ENCODE measurements at places on chromosomes 1 and 21.

GRCh38 chr1:117638141-117638540 is 32.3 kb downstream of the TENT5C start:
- DNase-seq = no peak

DNA sequence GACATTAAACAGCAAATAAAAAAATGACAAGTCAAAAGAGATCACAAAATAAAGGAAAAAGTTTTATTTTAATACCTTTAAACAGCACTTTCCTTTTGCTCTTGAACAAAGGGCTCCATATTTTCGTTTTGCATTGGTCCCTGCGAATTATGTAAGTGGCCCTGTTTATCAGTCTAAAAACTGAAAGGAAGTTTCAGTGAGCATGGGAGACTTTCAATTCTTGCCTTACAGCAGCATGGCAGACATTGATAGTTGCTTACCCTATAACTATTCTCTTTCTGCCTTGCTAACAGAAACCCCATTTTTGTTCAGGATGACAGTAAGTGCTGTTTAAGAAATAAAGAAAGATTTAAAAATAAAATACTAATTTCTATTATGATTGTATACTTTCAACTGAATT is 5.2 kb upstream of the SH3GLB1 start:
- DNase-seq = no peak

- no peak for DNase-seq
Observed at GRCh38 chr1:8004113-8004802, 21.9 kb downstream of the ERRFI1 start.

GRCh38 chr1:70552662-70553566 is 141.8 kb downstream of the CTH start:
- DNase-seq = no peak

- no peak for DNase-seq
Observed at GRCh38 chr1:42838482-42839190, 7.8 kb upstream of the ZNF691 start.

- DNase-seq = no peak
Observed at GRCh38 chr1:86765073-86765472, 60.7 kb downstream of the SH3GLB1 start.

DNA sequence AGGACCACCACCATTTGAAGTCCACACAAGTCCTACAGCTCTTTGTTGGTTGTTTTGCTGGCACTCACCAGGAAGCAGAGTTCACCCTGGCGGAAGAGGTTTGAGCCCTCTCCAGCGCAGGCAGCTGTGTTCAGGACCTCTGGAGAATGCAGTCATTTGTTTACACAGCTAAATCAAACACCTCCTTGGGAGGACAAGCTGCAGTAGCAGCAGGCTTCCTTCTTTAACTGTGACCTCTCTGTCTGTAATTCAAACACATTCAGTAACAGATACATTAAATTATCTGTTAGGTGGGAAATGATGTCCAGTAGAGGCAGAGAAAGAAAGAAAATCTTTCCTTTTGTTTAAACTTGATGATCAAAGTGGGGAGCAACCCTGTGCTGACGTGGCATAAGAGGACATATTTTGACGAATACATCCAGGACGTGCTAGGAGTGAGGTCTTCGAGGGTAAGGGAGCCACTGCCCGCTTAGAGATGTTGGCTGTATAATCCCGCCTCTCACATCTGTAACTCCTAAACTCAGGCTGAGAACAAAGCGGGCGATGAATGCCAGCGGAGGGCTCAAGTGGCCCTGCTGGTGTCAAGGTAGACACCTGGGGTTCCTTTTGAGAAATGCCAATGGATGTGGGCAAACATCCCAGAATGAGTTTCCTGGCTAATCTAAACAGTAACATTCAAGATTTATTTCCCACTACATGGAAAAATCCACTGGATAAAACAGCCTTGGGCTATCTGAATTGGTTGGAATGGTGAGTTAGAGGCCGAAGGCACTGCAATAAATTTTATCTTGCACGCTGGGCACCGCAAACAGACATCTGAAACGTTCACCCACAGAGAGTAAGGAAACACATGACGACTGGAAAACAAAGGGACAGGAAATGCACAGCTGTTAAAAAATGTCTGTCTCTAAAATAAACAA is 51.7 kb downstream of the ABCA4 start:
- no peak for DNase-seq

- no peak for DNase-seq
Observed at GRCh38 chr1:204829133-204829825, 41.4 kb upstream of the NFASC start.

GRCh38 chr1:72322910-72323309 is 40.6 kb upstream of the NEGR1 start:
- no peak for DNase-seq

GRCh38 chr1:200221614-200222282 is 188.1 kb downstream of the ZNF281 start:
- DNase-seq = no peak

GRCh38 chr1:208139434-208140045 is 104.6 kb downstream of the PLXNA2 start:
- no peak for DNase-seq

GRCh38 chr1:229159668-229160544 is 111.0 kb upstream of the RAB4A start:
- DNase-seq = no peak

GRCh38 chr1:15120251-15120945 is 33.1 kb upstream of the TMEM51 start:
- no peak for DNase-seq

DNA sequence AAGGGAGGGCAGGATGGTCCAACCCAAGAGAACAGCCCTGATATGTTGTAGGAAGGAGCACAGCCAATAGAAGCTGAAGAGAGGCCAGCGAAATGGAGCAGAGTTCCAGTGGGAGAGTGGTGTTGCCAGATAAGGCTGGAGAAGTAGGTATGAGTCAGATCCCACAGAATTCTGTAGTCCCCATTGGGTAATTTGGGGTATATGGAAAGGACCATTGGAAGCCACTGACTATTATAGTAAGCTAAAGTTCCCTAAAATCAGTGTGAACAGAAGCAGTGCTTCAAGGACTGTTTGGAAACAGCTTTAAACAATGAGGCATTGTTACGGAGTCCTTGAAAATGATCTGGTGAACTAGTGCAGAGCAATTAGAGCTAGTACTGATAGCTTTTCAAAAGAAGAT is 63.0 kb downstream of the DISP1 start:
- DNase-seq = no peak

DNA sequence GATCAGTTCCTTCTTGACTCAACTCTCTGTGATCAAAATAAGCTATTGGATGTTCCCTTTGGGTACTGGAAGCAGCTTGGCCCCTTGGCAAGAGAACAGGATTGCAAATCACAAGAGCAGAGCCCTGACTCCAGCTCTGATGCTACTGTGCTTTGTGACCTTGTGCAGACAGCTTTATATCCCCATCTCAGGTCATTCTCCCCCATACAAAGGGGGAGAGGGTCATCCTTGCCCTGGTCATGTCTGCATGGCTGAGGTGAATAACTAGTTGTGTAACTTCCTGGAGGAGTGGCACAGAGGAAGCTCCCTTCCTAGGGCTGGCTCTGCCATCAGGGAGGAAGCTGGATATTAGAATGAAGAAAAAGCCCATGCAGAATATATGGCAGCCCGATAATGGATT is 142.9 kb downstream of the DHRS3 start:
- no peak for DNase-seq

GRCh38 chr21:14479241-14479786 is 66.8 kb downstream of the SAMSN1 start:
- no peak for DNase-seq

DNA sequence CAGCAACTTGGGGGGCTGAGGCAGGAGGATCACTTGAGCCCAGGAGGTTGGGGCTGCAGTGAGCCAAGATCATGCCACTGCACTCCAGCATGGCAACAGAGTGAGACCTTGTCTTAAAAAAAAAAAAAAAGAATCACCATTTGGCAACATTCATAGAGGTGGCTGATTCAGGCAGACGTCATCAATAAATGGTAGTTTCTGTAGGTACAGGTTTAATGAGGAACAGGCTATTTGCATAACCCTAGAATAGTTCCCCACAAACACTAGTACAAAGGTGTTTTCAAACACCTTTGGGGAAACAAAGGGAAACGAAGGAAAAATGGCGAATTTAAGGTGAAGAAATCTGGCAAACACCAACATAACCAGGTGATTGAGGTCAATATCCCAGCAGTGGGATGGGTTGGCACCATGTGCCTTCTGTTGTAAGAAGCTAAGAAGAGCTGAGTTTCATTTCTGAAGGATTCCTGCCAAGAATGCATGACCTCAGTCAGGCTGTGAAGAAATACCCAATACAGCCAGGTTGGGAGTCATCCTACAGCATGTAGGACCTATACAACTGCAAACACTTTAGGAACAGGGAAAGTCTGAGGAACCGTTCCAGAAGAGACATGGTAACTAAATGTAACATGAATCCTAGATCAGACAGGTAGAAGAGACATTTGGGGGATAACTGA is 5.6 kb downstream of the LPAR3 start:
- DNase-seq = no peak

DNA sequence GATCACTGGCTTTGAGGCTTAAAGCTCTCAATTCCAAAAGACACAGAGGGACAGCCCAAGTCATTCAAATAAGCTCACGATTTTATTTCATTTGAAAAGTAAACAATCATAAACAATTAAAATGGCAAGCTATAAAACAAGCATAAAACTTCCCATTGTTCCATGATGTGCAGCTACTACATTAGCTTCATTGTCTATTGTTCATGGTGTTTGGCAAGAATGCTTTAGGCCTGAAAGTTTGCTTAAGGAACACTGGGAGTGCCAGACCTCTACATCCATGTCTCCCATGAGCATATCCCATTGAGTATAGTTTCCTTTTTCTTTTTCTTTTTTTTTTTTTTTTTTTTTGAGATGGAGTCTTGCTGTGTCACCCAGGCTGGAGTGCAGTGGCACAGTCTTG is 286.1 kb upstream of the ESRRG start:
- DNase-seq = no peak

DNA sequence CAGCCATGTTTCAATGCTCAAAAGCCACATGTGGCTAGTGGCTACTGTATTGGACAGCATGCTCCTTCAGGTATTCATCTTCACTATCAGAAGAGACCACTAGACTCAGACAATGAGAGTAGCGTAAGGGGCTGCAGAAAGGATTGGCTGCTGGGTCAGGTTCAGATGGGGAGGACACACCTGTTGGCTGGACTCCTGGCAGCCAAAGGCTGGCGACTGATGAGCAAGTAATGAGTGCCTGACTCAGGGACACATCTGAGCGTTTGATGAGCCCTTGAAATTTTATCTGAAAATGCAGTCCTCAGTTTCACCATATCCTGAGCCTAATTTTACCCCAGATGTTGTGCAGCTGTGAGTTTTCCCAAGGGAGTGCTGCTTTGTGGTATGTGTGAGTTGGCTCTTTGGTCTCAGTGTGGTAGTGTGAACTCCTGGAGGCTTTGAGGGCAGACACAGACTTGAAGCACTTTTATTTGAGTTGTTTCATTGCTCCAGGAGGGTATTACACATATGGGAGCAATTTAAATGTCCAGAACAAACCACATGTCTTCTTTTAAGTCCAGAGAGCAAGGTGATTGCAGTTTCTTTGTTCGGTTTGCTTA is 9.6 kb downstream of the ST6GALNAC3 start:
- no peak for DNase-seq

GRCh38 chr1:225689882-225690459 is 37.0 kb upstream of the ENAH start:
- no peak for DNase-seq

DNA sequence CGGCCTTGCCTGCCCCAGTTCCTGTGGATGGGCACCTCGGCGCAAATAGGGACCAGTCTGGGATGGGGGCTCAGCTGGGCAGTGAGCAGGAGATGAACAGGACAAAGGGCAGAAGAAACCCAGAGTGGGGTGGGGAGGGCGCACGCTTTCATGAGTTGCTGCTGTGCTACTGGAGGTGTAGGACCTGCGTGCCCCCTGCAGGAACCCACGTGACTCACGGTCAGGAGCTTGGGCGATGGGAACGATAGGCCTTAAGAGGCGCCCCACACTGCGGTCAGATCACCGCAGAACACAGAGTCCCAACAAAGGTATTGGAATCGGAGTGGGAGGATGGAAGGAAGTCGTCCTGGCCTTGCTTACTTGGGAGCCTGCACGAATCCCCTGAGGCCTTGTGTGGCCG is 17.2 kb downstream of the PRDM15 start:
- DNase-seq = no peak

DNA sequence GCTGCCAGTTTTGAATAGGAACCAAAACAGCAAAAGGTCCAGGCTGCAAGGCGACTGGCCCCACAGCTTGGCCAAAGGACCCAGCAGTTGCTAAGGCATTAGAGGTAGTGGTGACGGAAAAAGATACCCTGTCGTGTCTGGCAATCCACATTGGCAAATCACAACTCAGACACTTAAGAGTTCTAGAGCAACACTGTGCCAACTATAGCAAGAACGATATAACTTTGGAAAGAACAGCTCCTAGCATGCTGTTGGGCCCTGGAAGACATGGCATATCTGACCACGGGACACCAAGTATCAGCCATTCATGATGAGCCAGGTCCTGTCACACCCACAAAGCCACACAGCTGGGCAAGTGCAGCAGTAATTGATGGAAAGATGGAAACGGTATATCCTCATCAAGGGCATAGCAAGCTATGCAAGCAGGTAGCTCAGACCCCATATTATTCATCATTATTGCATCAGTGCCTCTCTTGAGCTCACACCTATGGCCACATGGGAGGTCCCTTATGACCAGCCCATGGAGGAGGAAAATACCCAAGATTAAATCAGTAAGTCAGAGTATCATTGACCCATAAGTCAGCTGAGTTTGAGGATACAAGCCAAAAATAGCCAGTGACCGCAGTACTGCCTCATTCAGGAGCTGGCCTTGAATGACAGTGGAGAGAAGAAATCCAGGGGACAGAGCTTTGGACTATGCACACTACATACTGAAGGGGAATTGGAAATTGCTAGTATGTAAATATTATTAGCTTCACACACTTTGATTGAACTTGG is 221.2 kb downstream of the SETD4 start:
- DNase-seq = no peak

DNA sequence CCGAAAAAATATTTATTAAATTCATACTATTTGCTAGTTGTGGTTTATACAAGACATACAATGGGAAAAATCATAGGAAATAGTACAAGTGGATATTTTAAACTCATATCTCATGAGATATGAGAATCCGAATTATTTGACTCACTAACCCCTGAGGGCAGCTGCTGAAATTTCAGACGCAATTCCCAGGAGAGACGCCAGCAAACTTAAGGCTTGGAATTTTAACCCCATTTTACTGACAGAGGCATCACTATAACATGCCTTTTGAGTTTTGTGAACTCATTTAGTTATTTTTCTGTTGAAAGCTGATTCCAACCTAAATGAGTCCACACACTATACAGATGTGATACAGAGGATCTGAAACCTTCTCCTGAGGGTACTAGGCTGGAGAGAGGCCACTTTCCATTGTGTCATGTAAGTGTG is 5.9 kb upstream of the MROH9 start:
- no peak for DNase-seq

DNA sequence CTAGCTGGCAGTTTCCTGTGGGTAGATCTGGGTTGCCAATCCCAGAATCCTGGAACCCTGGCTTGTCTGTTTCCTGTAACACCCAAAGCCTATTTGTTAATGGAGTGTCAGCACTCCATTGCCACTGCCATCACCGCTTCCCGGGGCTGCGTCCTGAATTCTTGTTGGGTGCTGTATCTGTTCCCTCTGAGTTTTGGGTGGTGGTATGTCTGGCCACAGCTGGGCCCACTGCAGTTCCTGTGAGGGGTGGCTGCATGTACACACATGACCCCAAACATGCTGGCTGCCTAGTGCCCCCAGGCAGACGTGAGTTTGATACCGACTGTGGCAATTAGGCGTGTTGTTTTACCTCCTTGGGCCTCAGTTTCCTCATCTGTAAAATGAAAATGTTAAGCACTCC is 29.3 kb downstream of the NAV1 start:
- no peak for DNase-seq

- no peak for DNase-seq
Observed at GRCh38 chr21:16211339-16212303, 481.8 kb downstream of the USP25 start.

- no peak for DNase-seq
Observed at GRCh38 chr1:37028981-37029617, 5.2 kb downstream of the GRIK3 start.
